ENCODE measurements at places on chromosomes 7 and 10.

DNA sequence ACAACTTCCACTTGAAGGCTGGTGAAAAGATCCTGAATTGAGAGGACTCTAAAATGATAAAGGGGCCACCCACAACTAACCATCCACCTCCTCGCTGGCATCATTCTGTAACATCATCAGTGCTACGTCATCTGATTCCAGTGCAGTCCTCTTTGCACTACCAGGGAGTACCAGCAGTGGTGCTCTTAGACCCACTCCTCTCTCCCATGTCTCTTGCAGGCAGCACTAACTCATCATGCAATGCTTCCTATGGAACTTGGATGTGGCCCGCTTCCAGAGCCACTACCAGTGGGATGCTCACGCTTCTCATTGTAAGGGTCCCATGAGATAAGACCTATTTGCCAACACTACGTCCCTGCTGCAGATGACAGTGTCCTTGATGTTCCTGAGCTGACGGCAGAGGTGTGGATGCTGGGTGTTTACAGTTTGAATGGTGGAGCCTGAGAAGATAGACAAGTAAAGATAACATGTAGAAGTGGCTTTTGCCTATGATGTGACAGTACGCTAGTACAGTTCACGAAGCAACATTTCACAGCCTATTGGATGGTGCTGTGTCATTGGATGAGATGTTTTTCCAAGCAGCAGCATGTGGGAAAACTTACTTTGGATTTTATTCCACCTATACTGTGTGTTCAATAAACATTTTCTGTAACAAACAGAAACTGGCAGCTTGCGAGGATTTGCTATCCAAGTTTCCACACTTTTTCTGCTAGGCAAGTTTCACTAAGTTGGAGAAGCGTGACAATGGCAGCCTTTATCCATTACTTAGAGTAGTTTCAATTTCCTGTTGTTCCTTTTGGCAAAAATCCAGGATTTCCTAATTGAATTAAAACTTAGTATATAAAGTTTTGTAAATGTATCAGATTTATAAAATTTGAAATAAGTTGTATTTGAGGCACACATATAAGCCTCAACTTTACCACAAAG, 35.8 kb upstream of the COBL start:
- no peak for DNase-seq

DNA sequence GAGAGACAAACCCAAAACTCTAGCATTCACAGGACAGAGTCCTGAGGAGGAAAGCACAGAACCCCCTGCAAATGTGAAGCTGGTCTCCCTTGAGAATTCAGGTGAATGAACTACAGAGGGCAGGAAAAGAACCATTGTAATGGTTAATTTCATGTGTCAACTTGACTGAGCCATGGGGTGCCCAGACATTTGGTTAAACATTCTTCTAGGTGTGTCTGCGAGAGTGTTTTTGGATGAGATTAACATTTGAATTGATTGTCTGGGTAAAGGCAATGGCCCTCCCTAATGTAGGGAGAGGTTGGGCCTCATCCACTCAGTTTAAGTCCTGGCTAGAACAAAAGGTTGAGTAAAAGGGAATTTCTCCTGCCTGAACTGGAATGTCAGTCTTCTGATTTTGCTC, 15.7 kb upstream of the CDK1 start:
- DNase-seq = no peak

GRCh38 chr10:29748109-29748650, 113.4 kb upstream of the SVIL start:
- no peak for DNase-seq

DNA sequence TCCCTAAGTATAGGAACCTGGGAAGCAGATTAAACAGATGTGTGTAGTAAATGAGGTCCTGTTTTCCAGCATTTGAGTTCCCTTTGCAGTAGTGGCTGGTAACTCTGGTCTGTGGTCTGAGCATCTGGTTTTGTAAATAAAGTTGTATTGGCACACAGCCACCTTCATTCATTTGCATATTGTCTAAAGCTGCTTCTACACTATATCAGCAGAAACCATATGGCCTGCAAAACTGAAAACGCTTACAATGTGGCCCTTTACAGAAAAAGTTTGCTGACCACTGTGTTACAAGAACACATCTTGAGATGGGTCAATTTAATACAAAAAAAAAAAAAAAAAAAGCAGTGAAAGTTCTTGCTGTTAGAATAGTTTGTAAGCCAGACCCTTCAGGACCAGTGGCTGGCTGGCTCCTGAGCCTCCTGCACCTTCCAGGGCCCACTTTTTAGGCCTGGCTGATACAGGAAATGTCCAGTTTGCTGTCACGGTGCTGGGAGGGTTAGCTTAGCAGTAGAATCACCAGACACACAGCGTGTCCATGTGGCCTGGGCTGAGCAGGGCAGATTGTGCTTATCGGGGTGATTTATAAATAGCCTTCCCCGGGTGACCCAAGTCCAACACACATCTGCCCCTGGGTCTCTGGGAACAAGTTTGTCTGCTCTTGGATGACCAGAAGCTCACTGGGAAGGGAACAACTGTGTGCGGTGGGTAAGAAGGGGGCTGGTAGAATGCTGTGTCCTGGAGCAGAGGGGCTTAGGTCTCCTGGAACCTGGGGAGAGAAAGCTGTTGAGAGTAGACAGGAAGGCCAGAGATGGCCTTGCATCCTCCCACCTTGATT, 1.4 kb downstream of the C10orf71 start:
- DNase-seq = no peak

DNA sequence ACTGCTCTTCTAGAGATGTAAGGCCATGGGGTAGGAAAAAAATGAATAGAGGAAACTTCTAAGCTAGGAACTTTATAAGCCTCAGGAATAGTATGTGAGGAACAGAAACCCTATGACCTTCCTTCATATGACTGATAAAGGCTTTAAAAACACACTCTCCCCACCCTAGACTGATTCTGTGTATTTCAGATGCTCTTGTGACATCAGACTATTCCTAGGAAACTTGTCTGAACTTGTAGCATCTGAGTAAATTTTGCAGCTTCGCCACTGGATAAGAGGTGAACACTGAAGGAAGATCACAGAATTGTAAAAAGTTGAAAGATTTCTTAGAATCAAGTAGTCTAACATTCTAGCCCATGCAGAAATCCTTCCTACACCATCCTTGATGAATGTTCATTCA, 31.0 kb upstream of the CBLL1 start:
- DNase-seq = no peak

DNA sequence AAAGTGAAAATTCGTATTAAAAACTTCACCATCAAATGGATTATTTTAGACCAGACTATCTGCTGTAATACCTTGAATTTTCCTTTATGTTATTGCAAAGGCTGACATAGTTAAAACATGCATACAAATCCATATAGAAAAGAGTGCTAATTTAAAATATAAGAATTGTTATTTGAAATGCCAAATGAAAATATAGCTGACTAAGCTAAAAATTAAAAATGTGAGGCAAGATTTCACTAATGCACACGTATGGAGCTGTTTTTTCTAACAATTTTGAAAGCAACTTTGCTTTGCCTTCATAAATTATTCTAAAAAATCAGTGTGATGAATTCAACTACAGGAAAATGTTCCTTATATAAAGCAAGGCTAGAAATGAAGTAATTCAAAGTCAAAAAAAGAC, 62.5 kb downstream of the MPP7 start:
- DNase-seq = no peak

DNA sequence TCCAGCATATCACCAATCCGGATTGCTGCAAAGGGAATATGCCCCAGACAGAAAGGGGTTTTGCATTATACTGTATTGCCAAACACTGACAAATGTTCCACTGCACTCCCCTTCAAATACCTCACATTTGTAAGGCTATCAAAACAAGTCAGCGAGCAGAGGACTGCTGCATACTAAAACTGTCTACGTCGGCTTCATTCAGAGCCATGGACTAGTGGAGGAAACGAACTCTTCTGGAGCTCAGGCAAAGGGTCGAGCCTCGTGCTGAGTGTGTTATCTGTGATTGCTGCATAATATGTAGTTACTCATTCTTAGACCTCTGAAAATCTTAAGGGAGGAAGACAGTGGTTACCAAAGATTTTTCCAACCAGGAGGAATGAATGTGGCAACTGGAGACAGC, 200.2 kb downstream of the DYNC1I1 start:
- DNase-seq = no peak

GRCh38 chr7:105613611-105614330, 32.5 kb upstream of the EFCAB10 start:
- DNase-seq = no peak

DNA sequence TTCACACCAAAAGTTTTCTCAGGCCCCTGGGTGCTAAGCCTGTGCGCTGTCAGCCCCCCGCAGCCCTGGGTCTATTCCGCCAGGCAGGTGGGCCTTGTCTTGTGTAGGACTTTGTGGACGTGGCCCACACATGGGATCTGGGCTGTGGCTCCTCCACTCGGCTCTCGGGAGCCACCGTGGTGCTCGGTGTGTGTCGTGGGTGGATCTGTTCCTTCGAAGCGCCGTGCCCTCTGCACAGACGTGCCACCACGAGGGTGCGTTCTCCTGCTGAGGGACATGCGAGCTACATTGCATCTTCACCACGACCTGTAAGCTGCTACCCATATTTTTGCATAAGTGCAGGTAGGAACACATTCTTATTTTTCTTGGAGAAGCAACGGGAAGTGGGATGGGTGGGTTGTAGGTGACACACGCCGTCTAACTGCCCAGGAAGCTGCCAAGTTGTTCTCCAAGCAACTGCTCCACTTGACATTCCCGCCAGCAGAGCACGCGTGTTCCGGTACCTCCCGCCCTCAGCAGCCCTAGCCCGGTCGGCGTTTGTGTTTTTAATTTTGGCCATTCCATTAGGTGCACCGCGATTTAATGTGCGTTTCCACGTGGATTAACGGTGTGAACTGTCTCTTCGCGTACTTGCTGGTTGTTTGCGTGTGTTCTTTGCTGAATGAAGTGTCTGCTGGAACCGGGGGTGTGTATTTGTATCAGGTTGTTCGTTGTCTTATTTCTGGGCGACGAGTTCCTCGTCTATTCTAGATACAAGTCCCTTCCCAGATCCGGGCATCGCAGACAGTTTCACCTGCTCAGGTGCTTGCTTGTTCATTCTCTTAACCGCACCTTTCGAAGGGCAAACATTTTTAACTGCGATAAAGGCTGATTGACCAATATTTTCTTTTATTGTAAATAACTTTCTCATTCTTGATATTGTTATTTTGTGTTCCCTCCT, 47.4 kb upstream of the CFAP46 start:
- DNase-seq = no peak

GRCh38 chr7:118352867-118353453, 128.5 kb downstream of the ANKRD7 start:
- DNase-seq = no peak

GRCh38 chr10:16586358-16587138, 64.9 kb upstream of the C1QL3 start:
- no peak for DNase-seq

DNA sequence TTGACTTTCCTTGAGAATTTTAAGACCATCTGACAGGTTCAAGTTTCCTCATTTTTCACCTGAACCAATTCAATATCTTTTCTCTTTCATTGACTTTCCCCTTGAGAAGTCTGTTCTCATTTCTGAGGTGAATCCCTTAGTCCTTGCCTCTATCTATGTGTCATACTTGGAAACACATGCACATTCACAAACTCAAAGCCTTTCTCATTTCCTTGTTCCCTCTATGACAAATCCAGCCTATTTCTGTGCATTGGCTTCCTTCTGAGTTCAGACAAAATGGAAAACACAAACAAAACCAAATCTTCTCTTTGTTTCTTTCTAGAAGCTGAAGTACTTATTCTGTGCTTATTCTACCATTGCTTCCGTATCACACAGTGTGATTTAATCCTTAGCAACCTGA, 13.8 kb downstream of the PTTG1IP2 start:
- DNase-seq = no peak

- DNase-seq = no peak
These were observed 41.4 kb downstream of the ICA1 start for GRCh38 chr7:8220376-8221100.

DNA sequence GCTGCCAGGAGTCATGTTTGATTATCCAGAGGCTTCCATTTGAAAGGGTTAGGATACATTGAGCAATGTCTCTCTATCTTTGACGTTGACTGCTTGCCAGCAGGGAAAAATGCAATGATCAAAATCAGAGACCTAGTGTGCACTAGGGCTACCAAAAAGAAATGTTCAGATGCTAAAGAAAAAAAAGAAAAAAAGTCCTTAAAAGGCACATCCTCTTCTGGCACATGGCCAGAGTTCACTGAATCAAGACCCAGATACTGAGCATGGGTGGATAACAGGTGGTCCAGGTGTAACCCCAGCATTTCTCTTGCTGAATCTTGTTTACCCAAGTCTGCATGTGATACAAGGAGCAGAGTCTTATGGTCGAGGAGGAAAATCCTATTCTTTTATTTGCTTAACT, 899.3 kb downstream of the SORCS3 start:
- DNase-seq = no peak

- DNase-seq = no peak
These were observed 235.1 kb upstream of the CACNA2D1 start for GRCh38 chr7:82678716-82679115.

- no peak for DNase-seq
These were observed 2.4 kb downstream of the TMEM72 start for GRCh38 chr10:44913350-44914081.

GRCh38 chr10:73922864-73923133, 11.9 kb downstream of the PLAU start:
- DNase-seq = no peak

DNA sequence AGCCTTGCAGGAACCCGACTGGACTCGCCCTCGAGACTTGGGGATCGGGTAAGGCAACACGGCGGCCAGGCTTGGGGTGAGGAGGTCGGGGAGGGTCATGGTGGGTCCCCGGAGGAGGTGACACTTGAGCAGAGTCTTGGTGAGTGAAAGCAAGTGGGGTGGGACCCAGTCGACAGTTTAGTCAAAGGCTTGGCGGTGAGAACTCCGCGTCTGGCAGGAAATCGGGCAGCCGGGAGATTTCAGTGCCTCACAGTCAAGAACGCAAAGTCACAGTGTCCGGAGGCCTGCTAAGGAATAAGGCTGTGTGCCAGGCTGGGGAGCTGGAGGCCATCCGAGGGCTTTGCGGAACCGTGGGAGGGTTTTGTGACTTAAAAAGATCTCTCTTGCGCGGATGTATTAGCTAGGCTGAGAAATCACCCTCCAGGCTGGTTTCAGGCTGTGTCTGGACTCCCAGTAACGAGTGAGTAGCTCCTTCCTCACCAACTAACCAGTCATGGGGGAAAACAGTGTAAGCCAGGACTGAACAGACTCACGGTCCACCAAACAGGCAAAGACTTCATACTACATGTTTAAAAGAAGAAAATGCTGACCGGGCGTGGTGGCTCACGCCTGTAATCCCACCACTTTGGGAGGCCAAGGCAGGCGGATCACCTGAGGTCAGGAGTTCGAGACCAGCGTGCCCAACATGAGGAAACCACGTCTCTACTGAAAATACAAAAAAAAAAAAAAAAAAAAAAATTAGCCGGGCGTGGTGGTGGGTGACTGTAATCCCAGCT, 613 bp downstream of the AP5Z1 start:
- DNase-seq = no peak

DNA sequence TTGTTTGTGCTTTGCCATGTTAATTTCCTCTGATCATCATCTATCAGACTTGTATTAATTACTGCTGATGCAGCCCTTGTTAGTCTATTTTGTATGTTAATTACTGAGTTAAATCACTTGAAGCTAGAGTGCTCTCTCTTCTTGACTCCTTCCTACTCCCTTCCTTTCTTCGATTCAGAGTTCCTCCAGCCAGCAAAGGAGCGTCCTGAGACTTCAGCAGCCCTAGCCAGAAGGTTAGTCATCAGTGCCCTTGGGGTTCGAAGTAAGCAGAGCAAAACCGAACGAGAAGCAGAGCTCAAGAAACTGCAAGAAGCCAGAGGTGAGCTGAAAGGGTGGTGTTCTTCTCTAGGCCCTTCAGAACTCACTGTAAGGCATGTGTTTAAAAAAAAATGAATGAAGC, 32.1 kb downstream of the LOXL4 start:
- DNase-seq = no peak

GRCh38 chr10:24041034-24041433, 167.9 kb upstream of the KIAA1217 start:
- no peak for DNase-seq
